ENCODE measurements at places on chromosomes 3 and 15.

GRCh38 chr3:195017151-195017550, 253.8 kb downstream of the XXYLT1 start:
- DNase-seq = no peak

DNA sequence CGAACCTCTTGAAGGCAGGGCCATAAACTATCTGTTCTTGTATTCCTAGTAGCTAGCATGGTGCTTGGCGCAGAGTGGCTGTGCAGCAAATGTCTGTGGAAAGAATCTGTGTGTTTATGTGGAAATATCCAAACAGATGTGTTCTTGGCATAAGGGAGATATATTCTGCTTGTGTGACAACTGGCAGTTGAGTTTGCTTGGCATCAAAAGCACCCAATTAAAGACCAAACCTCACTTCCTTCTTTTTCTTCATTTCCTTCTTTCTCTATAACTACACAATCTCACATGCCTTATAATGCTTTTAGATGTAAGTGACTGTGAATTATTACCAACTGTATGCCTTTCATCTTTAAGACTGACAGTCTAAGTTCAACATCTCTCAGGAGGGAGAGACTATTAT, 296.5 kb downstream of the SLC9A9 start:
- DNase-seq = no peak

DNA sequence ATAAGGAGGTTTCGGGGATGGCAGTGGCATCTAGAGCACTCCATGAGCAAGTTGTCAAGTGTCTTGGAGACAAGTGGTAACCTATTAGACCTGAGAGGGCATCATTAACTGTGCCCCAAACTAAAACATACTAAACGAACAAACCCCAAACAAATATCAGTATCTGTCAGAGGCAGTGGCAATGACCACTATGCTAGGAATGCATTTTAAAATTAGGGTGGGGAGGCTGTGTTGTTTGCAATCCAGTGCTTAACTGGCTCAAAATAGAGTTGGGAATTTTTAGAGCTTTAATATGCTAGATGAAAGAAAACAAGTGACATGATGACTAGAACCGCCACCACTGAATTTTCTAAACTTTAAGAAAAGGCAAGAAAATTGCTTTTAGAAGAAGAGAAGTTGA, 51.8 kb upstream of the TPRG1 start:
- no peak for DNase-seq

GRCh38 chr3:126569390-126569975, 10.8 kb upstream of the C3orf22 start:
- DNase-seq = no peak

DNA sequence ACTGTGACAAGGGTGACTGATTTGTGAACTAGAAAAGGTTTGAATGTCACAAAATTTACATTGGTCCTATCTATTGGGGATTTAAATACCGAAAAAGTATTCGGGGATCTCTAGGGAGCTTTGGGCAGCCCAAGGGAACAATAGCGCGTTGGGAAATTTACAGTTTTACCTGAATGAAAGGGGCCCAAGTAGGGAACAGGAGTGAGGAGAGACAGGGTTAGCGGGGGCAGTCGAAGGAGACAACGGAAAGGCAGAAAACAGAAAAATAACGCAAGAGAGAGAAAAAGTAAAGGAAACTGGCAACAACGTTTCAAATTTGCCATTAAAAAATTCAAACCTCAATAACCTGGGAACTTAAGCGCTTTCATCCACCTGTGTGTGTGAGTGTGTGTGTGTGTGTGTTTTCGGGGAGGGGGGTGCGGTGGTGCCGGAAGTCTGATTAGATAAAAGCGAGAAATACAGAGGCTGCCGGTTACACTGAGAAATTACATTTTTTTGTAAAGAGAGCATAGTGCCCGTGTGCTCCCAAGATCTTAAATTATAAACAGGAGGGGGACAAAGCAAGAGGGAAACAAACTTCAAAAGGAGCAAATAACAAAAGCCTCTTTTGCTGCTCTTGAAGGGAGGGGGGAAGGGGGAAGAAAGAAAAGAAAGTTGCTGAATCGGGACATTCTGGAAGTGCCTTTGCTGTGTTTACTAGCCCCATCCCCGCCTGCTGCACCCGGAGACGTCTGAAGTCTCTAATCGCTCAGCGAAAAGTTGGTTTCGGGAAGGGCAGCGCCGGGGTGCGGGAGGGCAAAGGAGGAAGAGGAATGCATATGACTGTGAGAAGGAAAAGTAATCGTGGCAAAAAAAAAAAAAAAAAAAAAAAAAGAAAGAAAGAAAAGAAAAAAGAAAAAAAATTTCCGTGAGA, 721 bp upstream of the ZIC1 start:
- DNase-seq = no peak

DNA sequence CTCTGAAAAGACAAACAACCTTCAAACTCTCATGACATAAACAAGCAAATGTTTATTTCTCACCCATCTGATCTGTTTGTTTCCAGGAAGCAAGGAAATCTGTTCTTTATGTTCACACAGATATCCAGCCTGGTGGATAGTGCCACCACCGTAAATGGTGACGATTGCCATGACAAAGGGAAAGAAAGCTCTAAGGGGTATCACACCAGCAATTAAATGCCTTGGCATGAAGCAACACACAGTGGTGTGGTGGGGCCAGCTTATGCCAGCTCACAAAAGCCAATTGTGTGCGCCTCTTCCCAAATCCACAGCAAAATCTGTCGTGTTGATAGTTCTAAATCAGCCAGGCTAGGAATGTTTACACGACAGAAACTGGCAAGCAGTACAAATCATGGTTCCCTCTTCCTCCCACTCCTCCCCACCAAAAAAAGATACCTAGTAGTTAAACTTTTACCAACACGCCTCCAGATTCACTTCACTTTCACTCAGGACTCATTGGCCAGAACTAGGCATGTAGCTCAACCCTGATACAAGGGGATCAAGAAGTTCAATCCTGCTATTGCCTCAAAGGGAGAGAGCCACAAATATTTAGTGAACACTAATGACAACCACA, 189.2 kb upstream of the SLCO3A1 start:
- no peak for DNase-seq

GRCh38 chr15:22874256-22874655, 35.8 kb downstream of the NIPA2 start:
- DNase-seq = no peak

- DNase-seq = no peak
Observed at GRCh38 chr3:143809121-143809621, 39.1 kb downstream of the SLC9A9 start.

Data from effector memory CD4-positive, alpha-beta T cell (primary cell).